ENCODE measurements at places on chromosomes 3 and 15.

DNA sequence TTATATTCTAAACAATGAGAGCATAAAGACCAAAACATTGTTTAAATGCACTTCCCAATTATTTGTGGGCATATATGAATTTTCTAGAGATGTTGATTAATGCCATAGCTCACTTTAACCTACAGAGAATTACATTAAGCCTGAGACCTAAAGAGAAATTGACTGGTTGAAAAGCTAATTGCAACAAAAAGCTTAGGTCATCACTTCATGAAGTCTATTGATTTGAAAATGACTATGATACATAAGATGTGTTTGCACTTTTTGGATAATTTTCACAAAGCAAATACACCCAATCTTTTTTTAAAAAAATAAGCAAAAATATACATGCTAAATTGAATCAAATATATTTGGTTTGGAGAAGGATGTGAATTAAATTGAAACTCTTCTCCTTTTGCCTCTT is 532.8 kb upstream of the GOLIM4 start:
- H3K27ac ChIP-seq, result no peak overlapping the region
- H3K36me3 ChIP-seq, result no peaks in the 10 kb centered on the region
- no peak for DNase-seq
- H3K4me3 ChIP-seq, result no peak overlapping the region
- no peaks in the 10 kb centered on the region for H3K27me3 ChIP-seq

- no peaks in the 10 kb centered on the region for H3K27me3 ChIP-seq
- no peak overlapping the region for H3K27ac ChIP-seq
- DNase-seq, result no peak
- H3K4me3 ChIP-seq, result no peak overlapping the region
These were observed 33.3 kb upstream of the DUSP7 start for GRCh38 chr3:52089691-52090090.

- DNase-seq, result no peak
- H3K36me3 ChIP-seq, result no peaks in the 10 kb centered on the region
- no peak overlapping the region for H3K27ac ChIP-seq
- peaks cover 14% of the 10 kb centered on the region for H3K4me1 ChIP-seq
These were observed 82.4 kb upstream of the HERC1 start for GRCh38 chr15:63915873-63916771.

DNA sequence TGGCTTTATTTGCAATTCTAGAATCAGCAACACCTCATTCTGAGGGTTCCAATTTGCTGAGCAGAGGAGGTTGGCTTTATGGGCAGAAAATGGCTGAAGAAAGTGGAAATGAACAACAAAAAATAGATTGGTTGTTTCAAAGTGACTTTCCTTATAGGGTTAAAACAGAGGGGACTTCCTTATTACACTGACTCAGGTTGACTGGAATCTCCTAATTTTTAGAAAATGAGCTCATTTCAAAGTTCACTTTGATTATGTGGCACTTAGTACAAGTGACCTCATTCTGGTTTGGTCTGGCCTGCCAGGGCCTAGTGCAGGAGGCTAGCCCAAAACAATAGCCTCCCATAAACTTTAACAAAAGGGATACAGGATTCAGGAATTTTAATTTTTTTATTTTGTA is 41.4 kb downstream of the NFKBIZ start:
- H3K27me3 ChIP-seq, result no peaks in the 10 kb centered on the region
- DNase-seq, result no peak
- no peaks in the 10 kb centered on the region for H3K4me1 ChIP-seq
- H3K36me3 ChIP-seq, result no peaks in the 10 kb centered on the region
- H3K4me3 ChIP-seq, result no peak overlapping the region

DNA sequence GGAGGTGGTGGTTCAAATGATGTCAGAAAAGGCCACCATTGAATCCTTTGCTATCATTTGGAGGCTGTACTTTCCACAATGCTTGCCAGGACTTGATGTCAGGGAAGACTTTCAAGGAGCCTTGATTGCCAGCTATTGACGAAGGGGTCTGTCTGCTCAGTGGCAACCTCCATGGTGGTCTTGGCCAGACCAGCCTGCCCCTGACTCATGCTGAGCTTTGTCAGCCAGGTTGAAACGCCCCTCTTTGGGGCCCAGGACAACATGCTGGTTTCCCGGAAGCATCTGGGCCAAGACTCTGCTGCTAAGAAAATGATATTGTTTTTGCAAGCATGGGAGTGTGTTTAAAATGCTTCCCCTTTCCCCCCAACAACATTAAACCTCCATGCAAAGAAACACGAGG is 26.7 kb downstream of the CGNL1 start:
- H3K27ac ChIP-seq, result no peak overlapping the region
- H3K27me3 ChIP-seq, result no peaks in the 10 kb centered on the region
- H3K4me1 ChIP-seq, result no peaks in the 10 kb centered on the region
- no peak overlapping the region for H3K4me3 ChIP-seq
- no peak for DNase-seq

GRCh38 chr3:106533093-106533787 is 664.4 kb upstream of the CBLB start:
- H3K4me1 ChIP-seq, result peaks cover 14% of the 10 kb centered on the region
- no peak overlapping the region for H3K4me3 ChIP-seq
- H3K27me3 ChIP-seq, result no peaks in the 10 kb centered on the region
- no peaks in the 10 kb centered on the region for H3K36me3 ChIP-seq

- no peaks in the 10 kb centered on the region for H3K27me3 ChIP-seq
- no peak overlapping the region for H3K27ac ChIP-seq
- no peak for DNase-seq
- no peaks in the 10 kb centered on the region for H3K4me1 ChIP-seq
- H3K4me3 ChIP-seq, result no peak overlapping the region
These were observed 36.2 kb downstream of the GXYLT2 start for GRCh38 chr3:72924055-72924454.

- no peak overlapping the region for H3K4me3 ChIP-seq
- H3K36me3 ChIP-seq, result peaks cover 8% of the 10 kb centered on the region
- DNase-seq, result no peak
- H3K27ac ChIP-seq, result no peak overlapping the region
- H3K4me1 ChIP-seq, result peaks cover 75% of the 10 kb centered on the region
These were observed 6.9 kb downstream of the TNIK start for GRCh38 chr3:171453180-171453886.

GRCh38 chr3:47901280-47901833 is 98.4 kb downstream of the DHX30 start:
- no peak overlapping the region for H3K27ac ChIP-seq
- H3K36me3 ChIP-seq, result no peaks in the 10 kb centered on the region
- H3K27me3 ChIP-seq, result no peaks in the 10 kb centered on the region
- no peak for DNase-seq
- no peak overlapping the region for H3K4me3 ChIP-seq

GRCh38 chr15:90553248-90553745 is 23.6 kb downstream of the CRTC3 start:
- H3K4me3 ChIP-seq, result no peak overlapping the region
- peaks cover 21% of the 10 kb centered on the region for H3K4me1 ChIP-seq
- H3K36me3 ChIP-seq, result peaks cover 8% of the 10 kb centered on the region
- no peak for DNase-seq
- H3K27me3 ChIP-seq, result no peaks in the 10 kb centered on the region

DNA sequence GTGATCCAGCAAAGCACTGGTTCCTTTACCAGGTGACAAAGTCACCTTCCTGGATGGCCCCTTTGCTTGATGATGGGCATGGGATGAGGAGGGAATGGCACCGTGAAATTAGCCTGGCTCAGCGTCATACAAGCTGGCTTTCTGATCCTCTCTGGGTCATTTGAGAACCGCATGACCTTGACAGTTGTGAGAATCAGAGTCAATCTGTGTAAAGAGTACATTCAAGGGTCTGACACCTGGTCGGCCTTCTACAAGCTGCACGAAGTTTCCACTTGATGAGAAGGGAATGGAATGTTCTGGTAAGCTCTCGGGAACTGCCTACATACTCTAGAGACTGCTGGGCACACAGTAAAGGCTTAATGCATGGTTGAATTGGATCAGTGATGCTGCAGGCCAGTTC is 319.8 kb upstream of the TLE3 start:
- no peaks in the 10 kb centered on the region for H3K27me3 ChIP-seq
- no peak overlapping the region for H3K27ac ChIP-seq
- no peak for DNase-seq

GRCh38 chr3:100782906-100783305 is 73.6 kb downstream of the TFG start:
- no peak for DNase-seq
- no peaks in the 10 kb centered on the region for H3K36me3 ChIP-seq
- no peak overlapping the region for H3K4me3 ChIP-seq
- H3K27ac ChIP-seq, result no peak overlapping the region
- H3K27me3 ChIP-seq, result no peaks in the 10 kb centered on the region

- H3K27me3 ChIP-seq, result peaks cover 12% of the 10 kb centered on the region
- no peaks in the 10 kb centered on the region for H3K4me1 ChIP-seq
- no peaks in the 10 kb centered on the region for H3K36me3 ChIP-seq
- no peak for DNase-seq
- H3K27ac ChIP-seq, result no peak within 1 kb of the TSS
These were observed at the start of gene CRABP1 for GRCh38 chr15:78340231-78341056. Gene CRABP1, plus strand, starts transcription at chr15:78340353. Its CDS starts 76 bp downstream, at chr15:78340429.

DNA sequence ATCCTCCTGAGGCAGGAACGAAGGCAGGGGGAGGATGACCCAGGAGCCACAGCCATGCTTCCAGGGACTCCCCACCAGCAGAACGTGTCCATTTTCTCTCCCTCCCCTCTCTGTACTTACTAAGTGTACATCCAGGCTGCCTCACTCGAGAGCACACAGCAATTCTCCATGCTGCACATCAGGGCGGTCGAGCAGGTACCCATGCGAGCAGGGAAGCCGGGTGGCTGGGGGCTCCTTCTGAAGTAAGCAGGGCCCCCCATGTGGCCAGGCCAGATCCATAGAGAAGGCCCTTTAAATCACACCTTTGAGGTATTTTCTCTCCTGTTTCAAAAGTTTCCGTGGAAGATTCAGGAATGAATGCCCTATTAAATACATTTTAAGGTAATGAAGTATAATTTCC is 41.2 kb upstream of the SLC6A11 start:
- DNase-seq, result no peak
- no peaks in the 10 kb centered on the region for H3K27me3 ChIP-seq
- H3K36me3 ChIP-seq, result no peaks in the 10 kb centered on the region
- no peak overlapping the region for H3K27ac ChIP-seq

DNA sequence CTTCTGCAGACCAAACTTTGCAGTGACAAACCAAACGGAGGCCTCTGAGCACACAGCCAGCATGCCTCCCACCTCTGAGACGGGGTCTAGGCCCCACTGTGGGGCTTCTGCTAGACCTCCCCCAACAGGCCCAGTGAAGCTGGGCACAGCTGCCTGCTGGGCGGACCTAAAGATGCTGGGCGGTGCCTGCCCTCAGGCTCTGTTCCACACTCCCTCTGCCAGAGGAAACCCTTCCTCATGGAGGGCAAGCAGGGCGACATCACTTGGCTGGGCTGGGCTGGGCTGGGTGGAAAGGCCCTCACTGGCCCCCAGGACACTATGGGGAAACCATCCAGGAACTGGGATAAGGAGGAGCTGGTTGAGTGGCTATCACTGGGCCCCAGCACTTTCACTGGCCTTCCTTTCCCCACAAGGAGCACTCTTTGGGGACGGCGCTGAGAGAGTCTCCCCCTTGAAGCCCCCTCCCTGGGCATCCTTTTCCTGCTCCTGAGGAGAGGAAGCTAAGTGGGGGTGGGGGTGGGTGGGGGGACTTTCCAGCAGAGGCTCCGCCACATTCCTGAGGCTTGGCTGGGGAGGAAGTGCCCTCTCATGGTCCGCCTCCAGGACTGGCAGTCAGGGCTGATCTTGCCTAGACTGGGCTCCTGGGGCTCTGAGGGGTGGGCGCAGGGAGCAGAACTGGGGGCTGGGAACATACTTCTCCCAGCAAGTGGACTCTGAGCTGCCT is 98.1 kb upstream of the HACD2 start:
- DNase-seq, result no peak
- no peaks in the 10 kb centered on the region for H3K36me3 ChIP-seq
- no peaks in the 10 kb centered on the region for H3K27me3 ChIP-seq
- H3K27ac ChIP-seq, result no peak overlapping the region
- no peak overlapping the region for H3K4me3 ChIP-seq

DNA sequence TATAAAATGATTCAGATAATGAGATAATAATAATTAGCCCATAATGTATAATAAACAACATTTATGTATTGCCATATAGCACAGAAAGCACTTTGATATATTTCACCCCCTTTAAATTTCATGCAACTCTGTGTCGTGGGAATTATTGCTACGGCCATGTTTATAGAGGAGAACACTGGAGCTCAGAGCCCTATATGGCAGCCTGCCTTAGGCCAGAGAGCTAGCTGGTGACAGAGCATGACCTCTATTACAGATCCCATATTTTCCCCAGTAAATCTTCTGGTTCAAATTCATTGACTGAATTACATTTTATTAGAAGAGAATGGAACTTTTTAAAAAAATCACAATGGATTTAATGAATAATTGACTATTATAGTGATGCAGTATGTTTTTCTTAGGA is 25.0 kb downstream of the USP13 start:
- H3K4me1 ChIP-seq, result no peaks in the 10 kb centered on the region
- DNase-seq, result no peak
- no peak overlapping the region for H3K27ac ChIP-seq
- H3K27me3 ChIP-seq, result no peaks in the 10 kb centered on the region
- no peak overlapping the region for H3K4me3 ChIP-seq

DNA sequence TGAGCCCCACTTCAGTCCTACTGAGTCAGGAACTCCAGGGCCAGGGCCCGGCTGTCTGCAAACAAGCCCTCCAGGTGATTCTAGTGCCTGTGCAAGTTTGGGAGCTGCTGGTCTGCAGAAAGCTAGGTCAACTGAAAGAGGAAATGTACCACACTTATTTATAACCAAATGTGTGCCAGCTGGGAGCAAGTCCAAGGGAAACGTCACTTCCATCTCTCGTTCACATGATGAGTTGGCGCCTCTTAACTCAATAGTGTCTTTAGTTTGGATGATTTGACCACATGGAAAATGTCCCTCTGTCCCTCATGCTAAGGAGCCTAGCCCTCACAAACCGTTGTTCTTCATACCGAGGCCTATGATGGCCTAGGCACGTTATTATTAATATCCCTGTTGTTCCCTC is 43.2 kb downstream of the GOLGA8S start:
- H3K4me1 ChIP-seq, result no peaks in the 10 kb centered on the region
- H3K4me3 ChIP-seq, result no peak overlapping the region
- DNase-seq, result no peak
- no peak overlapping the region for H3K27ac ChIP-seq
- H3K27me3 ChIP-seq, result no peaks in the 10 kb centered on the region

- H3K27me3 ChIP-seq, result no peaks in the 10 kb centered on the region
- no peaks in the 10 kb centered on the region for H3K36me3 ChIP-seq
- no peak overlapping the region for H3K27ac ChIP-seq
- DNase-seq, result no peak
These were observed 151.7 kb downstream of the NR1D2 start for GRCh38 chr3:24096695-24097290.

GRCh38 chr3:19934098-19934566 is at the start of gene EFHB:
Gene EFHB, minus strand, starts transcription at chr3:19934217. Its CDS starts 199 bp downstream, at chr3:19934018.
- no peaks in the 10 kb centered on the region for H3K4me1 ChIP-seq
- H3K27me3 ChIP-seq, result no peaks in the 10 kb centered on the region
- DNase-seq, result no peak
- no peaks in the 10 kb centered on the region for H3K36me3 ChIP-seq
- no peak within 1 kb of the TSS for H3K4me3 ChIP-seq

DNA sequence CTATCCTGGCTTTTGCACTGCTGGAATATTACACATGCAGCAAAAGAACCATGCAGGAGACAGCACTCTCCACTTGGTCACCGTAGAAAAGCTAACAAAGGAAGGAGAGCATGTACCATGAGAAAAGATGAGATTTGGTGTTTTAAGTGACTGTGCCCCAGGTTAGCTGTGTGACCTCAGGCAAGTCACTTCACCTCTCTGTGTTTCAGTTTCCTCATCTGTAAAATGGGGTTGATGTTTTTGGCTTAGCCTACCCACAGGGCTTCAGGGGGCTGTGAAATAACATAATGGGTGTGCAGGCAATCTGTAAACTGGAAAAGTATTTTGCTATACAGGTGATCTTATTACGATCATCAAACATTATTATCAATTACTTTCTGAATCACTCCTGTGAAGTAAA is 69.3 kb upstream of the SLC6A11 start:
- no peaks in the 10 kb centered on the region for H3K36me3 ChIP-seq
- H3K4me1 ChIP-seq, result no peaks in the 10 kb centered on the region
- no peak for DNase-seq
